ENCODE measurements at places on chromosomes 12 and 14. TPM values are rescaled to one million over a fixed set of nuclear protein-coding genes. Genes with fewer than 3 reads are reported as not detected.

The DEGS2 gene
- 0.12 TPM for total RNA-seq

The CACNA2D4 gene
- not detected for total RNA-seq

The TGM1 gene
- 1.6 TPM for total RNA-seq

The RNASE3 gene
- total RNA-seq, result not detected

The ESPL1 gene
- 1.2 TPM for total RNA-seq

The LRTM2 gene
- total RNA-seq, result not detected

The GPX2 gene
- total RNA-seq, result not detected

The CDH24 gene
- total RNA-seq, result 4.9 TPM

The SLC39A9 gene
- 105 TPM for total RNA-seq

The GUCY2C gene
- total RNA-seq, result not detected

The LMNTD1 gene
- total RNA-seq, result not detected

The EMP1 gene
- 201 TPM for total RNA-seq

The ANG gene
- total RNA-seq, result 8.0 TPM

The BHLHE41 gene
- total RNA-seq, result 3.2 TPM

The TAS2R8 gene
- total RNA-seq, result not detected

The MLXIP gene
- 7.3 TPM for total RNA-seq

The NINJ2 gene
- 0.98 TPM for total RNA-seq

The BATF gene
- total RNA-seq, result 0.12 TPM

The OAS1 gene
- total RNA-seq, result 2.3 TPM

The LRP6 gene
- total RNA-seq, result 30.4 TPM

The GLIPR1L2 gene
- total RNA-seq, result 0.23 TPM

The CLEC2B gene
- 2.3 TPM for total RNA-seq
